ENCODE measurements at places on chromosomes 6 and 20.

GRCh38 chr6:132750455-132751248 lies 7.1 kb downstream of the VNN2 start:
- no peak for DNase-seq

- no peak for DNase-seq
These were observed 16.6 kb downstream of the CYP24A1 start for GRCh38 chr20:54156981-54157835.

DNA sequence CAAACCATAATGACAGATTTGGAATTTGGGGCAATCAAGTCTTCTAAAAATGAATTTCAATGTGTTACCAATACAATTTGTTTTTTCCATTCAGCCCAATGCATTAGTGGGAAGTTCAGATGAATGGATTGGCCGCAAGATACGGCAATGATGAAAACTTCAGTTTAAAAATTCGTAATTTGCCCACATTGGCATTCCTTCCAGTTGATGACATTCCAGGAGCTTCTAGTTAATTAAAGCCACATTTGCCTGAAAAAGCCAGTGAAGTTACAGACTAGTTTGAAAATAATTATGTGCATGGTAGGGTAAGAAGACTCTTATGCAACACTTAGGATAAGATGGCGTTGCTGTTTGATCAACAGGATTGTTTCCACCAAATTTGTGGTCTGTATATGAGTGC lies 46.2 kb downstream of the NHLRC1 start:
- no peak for DNase-seq

GRCh38 chr6:39560915-39561314 lies 164.3 kb downstream of the KIF6 start:
- DNase-seq = no peak

DNA sequence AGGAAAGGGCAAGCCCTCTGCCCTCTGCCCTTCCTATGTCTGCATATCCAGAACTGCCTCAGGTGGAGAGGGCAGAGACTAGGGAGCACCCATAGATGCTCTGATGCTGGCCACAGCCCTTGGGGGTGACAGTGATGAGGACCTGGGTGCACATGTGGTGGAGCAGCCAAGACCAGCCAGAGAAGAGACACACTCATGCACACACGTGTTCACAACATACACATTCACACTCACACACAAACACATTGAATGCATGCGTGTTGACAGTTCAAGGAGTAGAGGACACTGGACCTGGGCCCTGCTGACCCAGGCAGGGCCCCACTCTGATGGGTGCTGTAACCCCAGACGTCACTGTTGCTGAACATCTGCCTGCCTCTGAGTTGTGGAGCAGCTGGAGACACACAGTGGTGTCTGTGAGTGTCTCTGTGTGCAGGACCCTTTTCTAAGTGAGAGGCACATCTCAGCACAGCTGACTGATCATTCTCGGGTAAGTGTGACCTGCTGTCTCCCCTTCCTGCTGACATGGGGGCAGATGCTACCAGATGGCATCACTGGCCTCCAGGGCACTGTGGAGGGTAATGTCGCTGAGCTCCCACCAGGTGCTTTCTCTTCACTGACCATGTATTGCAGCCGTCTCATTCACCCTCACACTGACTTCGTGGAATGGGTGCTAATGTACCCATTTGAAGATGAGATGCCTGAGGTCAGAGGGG lies 30.1 kb upstream of the MAS1L start:
- no peak for DNase-seq

GRCh38 chr6:167762259-167762962 lies 64.3 kb upstream of the AFDN start:
- no peak for DNase-seq

- no peak for DNase-seq
These were observed 248.7 kb downstream of the ADGB start for GRCh38 chr6:146847426-146847825.

DNA sequence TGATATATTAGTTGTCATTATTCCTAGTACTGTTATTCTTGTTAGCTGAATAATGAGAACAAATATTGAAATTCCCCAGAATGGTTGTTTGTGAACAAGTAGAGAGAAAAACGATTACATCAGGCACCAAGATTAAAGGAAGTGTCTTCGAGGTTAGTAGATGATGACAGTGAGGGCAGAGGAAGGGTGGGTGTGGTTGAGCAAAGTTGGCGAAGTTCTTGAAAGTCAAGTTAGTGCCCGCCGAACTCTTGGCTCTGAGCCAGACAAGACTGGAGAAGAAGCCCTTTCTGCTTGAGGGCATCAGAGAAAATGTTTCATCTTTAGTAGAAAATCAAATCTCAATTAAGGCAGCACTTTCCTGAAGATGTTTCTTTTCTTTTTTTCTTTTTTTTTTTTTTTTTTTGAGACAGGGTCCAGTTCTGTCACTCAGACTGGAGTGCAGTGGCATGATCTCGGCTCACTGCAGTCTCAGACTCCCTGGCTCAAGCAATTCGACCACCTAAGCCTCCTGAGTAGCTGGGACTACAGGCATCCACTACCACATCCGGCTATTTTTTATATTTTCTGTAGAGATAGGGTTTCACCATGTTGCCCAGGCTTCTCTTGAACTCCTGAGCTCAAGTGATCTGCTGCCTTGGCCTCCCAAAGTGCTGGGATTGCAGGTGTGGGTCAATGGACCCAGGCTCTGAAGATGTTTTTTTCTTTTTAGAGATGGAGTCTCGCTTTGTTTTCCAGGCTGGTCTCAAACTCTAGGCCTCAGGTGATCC lies 77.1 kb downstream of the SGK1 start:
- DNase-seq = peak; percentile 86

GRCh38 chr6:162416307-162416706 lies 311.3 kb downstream of the PRKN start:
- no peak for DNase-seq

DNA sequence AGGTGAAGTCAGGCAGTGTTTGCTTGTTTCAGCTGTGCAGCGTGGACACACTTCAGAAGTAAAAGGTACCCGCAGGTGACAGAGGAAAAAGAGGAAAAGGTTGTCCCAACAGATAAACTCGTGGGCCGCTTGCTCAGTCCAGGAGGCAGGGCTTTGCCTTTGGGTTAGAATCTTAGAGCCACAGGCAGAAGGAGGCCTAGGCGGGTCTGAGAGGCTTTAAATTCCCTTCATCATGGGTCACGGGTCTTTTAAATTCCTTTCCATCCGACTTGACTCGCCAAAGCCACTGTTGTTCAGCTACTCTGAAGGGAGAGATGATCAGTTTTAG lies 48.2 kb downstream of the AGPAT4 start:
- no peak for DNase-seq

DNA sequence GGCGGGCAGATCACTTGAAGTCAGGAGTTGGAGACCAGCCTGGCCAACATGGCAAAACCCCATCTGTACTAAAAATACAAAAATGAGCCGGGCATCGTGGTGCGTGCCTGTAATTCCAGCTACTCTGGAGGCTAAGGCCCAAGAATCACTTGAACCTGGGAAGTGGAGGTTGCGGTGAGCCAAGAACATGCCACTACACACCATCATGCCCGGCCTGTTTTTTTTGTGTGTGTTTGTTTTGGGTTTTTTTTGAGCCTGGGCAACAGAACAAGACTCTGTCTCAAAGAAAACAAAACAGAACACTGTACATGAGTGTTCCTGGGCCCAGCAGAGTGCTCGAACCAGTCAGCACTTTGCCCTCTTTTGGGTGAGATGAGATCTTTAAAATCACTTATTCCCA lies 159.1 kb downstream of the MTHFD1L start:
- DNase-seq = no peak

DNA sequence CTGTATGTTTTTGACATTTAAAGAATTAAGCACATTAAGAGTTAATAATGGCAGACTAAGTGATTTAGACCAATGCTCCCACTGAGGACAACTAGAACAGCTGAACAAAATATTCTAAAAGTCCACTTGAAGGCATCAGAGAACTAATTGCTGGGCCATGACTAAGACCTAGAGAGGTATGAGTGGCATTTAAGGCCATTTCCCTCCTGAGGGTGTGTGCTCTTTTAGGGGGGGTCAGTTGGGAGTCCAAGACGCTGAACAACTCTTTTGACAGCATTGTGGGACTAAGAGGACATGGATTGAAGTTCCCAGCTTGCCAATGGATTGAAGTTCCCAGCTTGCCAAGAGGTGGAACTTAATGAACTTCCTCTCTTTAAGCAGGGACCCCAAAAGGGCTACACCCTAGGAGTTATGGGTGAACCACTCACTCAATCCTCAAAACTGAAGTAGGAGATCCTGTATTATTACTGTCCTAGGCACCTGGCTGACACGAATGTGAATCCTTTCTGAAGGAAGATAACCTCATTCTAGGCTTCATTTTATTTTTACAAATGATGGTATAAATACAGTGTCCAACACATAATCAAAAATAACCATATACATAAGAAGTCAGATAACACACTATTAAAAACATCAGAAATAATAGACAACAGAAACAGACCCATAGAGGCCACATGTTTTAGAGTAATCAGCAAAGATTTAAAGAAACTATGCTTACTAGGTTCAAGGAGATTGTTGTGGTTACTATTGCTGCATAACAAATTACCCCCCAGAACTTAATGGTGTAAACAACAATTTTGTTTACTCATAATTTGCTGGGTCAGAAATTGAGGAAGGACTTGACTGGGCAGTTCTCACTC lies 175.1 kb downstream of the VEGFA start:
- no peak for DNase-seq

- peak; percentile 67 for DNase-seq
These were observed 417 bp upstream of the PXDC1 start for GRCh38 chr6:3751730-3752530.

DNA sequence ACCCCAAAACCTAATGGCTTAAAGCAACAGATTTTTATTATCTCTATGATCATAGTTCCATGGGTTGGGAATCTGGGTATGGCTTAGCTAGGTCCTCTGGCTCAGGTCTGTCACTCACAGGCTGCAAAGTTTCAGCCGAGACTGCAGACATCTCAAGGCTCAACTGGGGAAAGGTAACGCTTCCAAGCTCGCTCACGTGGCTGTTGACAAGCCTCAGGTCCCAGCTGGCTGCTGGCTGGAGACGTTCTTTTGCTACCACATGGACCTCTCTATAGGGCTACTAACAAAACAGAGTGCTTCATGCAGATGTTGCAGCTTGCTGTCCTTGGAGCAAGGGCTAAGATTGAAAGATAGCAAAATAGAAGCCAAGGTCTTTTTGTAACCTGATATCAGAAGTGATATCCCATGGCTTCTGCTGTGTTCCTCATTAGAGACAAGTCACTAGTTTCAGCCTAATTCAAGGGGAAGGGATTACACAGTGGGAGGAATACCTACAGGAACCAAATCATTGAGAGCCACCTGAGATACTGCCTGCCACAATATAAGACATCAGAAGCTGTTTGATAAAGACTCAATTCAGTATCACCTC lies 6.6 kb downstream of the HTR1E start:
- no peak for DNase-seq

GRCh38 chr6:161631676-161632194 lies 357.9 kb upstream of the AGPAT4 start:
- DNase-seq = no peak

DNA sequence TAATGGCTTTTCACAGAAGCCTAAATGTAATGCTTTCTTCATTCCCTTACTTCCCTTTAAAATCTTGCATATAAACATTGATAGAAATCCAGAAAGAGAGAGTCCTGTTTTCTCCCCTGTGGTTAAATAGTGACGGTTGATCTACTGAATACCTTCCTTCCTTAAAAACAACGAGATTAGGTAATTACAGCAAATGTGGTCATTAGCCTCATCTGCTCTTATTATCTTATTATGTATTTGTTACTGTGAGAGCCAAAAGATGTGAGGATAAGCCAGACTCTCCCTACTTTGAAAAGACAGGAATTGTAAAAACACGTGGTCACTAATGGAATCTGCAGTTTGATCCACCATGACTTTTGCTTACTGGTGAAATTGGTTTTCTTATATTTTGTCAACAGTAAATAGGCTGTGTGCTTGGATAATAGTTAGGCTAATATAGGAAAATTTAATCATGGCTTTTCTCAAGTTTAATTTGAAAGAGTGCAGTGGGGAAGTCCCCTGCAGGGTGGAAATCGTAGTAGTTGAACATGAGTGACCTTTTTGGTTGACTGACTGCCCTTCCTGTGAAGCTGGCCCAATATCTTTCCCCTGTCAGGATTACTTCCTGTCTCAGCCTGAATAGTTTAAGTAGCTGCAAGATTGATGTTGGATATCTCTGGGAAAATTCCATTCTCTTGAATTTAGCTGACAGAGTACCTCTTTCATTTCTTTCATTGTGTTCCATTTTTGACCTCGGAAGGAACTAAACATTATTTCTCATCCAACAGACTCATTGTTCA lies 62.8 kb downstream of the JARID2 start:
- DNase-seq = no peak

DNA sequence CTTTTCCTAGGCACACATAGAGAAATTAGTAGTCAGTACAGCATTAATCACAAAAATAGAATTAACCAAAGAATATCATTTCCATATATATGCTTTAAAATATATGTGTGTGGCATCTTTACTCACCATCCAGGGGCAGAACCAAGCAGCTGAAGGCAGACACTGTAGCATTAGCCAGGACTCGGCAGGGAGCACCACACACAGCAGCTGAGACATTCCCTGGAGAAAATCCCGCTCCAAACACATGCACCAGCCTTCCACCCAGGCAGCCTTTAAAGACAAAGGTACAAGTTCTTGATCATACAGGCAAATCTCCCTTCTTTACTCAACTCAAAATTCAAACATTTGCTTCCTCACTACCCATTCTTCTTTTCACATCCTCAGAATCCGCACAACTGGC lies 64.7 kb downstream of the PKHD1 start:
- no peak for DNase-seq

GRCh38 chr6:147029923-147030322 lies 174.3 kb upstream of the STXBP5 start:
- no peak for DNase-seq

DNA sequence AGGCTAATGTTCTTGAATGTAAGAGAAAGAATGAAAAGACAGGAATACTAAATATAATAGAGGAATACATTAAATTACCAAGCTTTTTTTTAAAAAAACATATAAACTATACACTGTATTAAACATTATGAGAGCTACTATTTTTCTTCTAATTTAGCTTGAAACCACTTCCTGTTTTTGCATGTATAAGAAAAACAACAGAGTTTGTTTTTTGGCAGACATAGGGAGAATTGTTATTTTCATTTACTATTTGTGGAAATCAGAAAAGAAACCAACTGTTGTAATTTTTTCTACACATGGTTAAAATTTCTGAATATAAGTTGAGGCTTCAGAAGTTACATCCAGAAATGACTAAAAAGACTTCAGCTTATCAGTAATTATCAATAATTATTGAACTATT lies 991.8 kb upstream of the GJE1 start:
- no peak for DNase-seq

Measured in CD4-positive, alpha-beta T cell treated with Interleukin-1 beta for 1 hour (primary cell).